Activated CD4-positive, CD25-positive, alpha-beta regulatory T cell treated with anti-CD3 and anti-CD28 coated beads, Interleukin-2, amount 50 U/mL, for 16 hours (primary cell): ENCODE measurements at places on chromosomes 5 and 9.

DNA sequence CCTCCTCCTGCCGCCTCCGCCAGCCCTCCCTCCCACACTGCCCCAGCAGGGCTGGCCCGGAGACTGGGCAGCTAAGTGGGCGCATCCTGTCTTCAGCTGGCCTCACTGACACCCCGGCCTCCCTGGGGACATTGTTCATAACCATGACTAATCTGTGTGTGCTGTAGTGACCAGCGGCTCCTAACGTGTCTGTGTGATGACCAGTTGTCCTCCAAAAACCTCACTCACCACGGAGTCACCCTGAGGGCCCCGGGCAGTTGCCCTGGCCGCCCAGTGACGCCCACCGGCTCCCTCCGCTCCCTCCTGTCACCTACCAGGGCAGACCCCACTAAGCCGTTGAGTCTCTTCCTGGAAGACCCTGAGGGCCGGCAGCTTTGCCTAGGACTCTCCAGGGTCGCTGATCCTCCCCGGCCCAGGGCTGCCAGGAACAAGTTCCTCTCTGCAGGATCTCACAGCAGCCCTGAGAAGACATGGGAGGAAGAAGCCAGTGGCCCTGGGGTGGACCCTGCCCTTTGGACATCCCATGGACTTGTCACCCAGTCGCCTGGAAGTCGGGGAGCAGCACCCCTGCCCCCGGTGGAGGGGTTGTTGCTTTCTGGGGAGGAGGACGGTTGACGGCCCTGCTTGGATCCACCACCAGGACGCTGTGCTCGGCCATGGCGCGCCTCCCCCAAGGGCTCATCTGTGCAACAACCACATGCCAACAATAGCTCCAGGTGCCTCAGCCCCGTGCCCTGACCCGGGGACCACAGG is 110.2 kb upstream of the LMX1B start:
- DNase-seq, result no peak

DNA sequence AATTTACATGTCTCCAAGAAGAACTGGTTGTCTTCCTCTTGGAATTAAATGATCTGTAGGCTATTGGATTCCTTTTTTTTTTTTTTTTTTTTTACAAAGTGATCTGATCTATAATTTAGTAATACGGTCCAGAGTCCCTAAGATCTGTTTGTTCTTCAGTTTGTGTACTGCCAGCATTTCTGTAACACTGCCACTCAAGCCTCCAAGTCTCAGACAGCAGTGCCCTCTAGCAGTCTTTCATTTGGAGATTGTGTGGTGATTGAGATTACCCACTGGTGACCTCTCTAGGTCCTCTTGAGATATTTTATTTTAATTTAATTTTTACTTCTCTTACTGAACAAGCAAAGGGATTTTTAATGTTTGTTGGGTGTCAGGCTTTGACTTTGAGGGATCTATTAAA is 40.8 kb downstream of the NDFIP1 start:
- no peak for DNase-seq

DNA sequence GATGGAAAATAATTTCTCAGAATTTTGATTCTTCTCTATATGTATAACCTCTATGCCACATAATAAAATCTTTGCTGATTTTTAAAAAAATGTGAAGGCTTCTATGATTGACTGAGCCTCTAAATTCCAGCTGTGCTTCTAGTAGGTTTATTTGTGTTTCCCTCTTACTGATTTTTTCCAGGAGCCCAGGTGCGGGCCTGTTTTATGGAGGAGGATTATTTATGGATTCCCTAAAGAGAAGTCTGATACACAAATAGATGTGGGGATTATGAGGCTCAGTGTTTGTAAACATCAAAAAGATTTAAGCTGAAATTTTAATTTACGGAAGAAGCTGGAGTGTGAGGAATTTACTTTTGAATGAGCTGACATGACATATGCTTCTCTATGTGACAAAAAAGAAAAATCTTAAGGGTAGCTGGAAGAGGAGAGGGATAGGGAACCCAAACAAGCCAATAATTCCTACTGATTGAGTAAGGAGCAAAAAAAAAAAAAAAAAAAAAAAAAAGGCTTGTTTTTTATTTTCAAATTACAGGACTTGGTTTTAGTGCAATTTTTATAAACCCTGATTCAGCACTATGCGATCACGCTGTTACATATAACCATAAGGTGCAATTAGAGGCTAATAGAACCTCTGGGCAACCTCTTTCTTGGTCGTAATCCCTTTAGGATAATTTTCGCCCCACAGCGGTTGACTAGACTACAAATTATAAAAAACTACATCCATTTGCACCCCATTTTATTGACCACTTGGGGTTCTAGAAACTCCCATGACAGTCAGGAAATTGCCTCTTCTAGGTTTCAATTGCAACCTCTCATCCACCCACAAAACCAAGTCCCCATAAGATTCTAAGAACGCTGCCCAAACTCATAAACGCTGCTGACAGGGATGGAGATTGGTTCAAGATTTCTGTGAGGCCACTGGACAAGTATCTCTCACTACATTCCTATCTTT is 44.4 kb upstream of the RAI14 start:
- DNase-seq, result no peak

DNA sequence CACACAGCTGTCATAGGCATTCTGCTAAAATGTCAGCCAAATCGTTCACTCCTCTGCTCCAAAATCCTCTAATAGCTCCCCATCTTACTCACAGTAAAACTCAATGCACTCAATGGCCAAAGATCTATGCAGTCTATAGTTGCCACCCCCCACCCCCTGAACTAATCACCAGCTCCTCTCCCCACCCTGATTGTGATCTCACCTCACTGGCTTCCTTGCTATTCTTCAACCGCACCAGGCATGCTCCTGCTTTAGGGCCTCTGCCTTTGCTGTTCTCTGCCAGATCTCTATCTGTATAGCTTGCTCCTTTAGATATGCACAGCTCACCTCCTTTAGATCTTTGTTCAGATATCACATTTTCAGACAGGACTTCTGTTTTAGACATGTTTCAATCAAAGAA is 33.2 kb upstream of the SNX2 start:
- DNase-seq, result no peak

DNA sequence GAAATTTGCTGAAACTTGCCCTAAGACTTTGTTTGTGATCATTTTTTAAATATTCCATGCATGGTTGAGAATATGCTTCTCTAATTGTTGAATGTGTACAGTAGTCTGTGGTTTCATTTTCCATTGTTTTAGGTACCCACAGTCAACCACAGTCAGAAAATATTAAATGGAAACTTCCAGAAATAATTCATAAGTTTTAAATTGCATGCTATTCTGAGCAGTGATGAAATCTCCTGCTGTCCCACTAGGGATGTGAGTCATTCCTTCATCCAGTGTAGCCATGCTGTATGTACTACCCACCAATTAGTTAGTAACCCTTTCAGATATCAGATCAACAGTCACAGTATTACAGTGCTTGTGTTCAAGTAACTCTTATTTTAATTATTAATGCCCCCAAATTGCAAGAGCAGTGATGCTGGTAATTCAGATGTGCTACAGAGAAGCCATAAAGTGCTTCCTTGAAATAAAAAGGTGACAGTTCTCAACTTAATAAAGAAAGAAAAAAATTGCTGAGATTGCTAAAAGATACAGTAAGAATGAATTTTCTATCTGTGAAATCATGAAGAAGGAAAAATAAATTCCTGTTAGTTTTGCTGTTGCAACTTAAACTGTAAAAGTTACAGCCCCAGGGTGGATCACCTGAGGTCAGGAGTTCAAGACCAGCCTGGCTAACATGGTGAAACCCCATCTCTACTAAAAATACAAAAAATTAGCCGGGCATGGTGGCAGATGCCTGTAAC is 79.9 kb upstream of the FBXL17 start:
- DNase-seq, result no peak

GRCh38 chr5:168952196-168952595 is 348.7 kb downstream of the SLIT3 start:
- no peak for DNase-seq
